NCI-H524 treated with DMSO at 0.1 percent for 48 hours (cell line): ENCODE measurements at places on chromosomes 3 and 15.

- DNase-seq: no peak
These were observed 16.2 kb downstream of the CEP152 start for GRCh38 chr15:48794697-48795134.

DNA sequence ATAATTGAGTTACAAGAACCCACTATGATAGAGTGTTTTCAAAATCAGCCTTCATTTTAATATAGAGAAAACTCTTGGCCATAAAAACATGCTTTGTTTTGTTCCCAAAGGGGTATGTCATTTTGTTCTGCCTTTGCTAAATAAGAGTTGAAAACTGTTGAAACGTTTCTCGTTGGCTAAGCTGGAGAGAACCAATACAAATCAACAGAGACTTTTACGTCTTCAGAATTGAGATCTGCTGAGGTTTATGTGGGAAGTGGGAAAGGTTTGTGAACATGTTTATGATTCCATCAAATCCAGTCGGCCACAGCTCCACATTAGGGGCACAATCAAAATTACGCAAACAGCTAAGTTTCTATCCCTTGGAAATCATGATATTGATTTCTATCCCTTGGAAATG, 102.0 kb downstream of the IGF2BP2 start:
- no peak for DNase-seq

- DNase-seq: no peak
These were observed 519.6 kb downstream of the NTRK3 start for GRCh38 chr15:87736891-87737389.

- DNase-seq: peak; percentile 93
These were observed 79.4 kb downstream of the ZPLD1 start for GRCh38 chr3:102514241-102514640.

GRCh38 chr15:70101459-70102113, 3.9 kb upstream of the TLE3 start:
- peak; percentile 77 for DNase-seq

GRCh38 chr3:147385059-147386012, 21.0 kb downstream of the ZIC4 start:
- DNase-seq: no peak

GRCh38 chr15:60009124-60009960, 5.2 kb downstream of the FOXB1 start:
- no peak for DNase-seq
